ENCODE measurements at places on chromosomes 11 and 22.

DNA sequence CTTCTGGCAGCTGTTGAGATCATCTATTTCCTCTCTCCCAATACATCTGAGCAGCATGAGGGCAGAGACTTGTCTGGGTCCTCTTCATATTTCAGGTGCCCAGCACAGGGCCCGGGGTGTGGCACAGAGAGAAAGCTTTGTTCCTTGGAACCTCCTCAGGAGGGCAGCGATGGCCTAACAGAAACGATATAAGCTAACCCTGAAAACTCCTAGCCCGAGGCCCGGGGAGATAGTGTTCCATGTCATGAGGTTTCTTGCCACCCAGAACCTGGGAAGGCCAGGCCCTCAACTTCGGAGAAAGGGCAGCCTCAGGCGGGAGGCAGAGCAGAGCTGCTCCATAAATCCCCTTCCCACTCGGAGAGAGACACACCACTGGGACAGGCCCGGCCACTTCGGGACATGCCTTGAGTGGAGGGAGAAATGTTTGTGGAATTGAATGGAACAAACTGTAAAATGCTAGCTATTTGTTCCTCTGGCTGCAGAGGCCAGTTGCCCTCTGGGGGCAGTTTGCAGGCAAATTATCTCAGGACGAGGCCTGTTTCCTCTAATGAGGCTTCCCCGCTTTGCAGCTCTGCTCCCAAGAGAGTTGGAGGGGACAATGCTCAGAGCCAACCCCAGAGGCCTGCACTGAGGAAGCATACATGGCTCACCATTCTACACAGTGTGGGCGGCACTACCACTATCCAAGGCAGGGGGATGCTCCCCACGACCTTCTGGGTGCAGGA, 11.6 kb downstream of the ARRB1 start:
- DNase-seq, result no peak

DNA sequence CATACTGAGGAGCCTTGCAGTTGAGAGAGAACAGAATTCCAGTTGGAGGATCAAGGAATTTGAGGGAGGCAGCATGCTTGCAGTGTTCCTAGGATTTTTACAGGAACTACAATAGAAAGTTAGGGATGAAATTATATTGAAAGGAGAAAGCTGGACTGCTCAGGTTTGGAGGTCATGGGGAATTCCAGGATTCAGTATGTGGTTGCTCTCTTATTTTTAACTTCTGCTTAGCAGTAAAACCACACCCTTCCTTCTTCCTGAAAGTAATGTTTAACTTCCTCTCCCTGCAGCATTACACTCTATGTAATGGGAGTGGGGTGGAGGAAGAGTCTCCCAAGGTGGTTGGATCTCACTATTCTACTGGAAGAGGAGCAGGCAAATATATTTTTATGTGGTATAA, 31.3 kb downstream of the CTNND1 start:
- DNase-seq, result no peak

DNA sequence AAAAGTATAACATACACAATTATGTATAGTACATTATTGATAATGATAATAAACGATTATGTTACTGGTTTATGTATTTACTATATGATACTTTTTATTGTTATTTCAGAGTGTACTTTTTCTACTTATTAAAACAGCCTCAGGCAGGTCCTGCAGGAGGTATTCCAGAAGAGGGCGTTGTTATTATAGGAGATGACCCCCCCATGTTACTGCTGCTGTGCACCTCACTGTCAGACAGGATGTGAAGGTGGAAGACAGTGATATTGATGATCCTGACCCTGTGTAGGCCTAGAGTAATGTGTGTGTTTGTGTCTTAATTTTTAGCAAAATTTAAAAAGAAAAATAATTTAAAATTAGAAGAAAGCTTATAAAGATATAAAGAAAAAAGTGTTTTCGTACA, 57.6 kb downstream of the REXO2 start:
- DNase-seq, result no peak

- no peak for DNase-seq
These were observed 172.1 kb downstream of the DYNC2H1 start for GRCh38 chr11:103281301-103281700.

DNA sequence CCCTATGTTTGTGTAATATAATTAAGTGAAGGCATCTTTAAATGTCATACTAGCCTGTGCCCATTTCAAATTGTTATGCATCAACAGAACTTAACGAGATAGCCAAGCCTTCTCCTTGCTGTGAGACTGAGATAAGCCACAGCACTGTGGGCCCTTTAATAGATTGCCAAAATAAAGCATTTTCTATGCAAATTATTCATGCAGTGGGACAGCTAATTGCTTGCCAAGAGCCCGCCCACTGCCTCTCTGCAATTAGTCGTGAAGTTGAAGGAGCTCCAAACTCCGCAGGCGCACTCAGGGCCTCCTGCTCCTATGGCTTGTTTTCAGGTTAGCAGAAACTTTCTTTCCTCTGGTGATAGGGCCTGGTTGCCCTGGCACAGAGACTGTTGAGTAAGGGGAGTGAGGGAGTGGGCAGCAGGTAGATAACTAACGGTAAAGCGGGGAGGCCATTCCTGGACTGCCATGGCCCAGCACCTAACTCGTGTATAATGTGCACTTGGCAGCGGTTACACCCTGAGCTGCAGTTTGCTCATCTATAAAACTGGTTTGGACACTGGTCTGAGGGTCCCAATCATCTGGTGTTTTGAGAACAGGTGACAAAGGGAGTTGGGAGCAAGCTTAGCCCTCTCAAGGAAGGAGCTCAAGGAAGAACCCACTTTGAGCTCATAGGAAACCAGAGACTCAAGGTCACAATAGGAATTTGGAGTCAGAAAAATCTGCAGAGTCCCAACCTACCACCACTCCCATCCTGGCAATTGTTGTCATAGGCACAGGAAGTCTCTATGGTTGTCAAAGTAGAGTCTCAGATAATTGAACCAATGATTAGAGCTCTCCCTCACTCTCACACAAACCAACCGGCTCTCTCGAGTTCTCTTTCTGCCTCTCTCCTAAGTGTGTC, 33.9 kb upstream of the RIC3 start:
- no peak for DNase-seq

GRCh38 chr11:75338516-75339208, 12.8 kb downstream of the ARRB1 start:
- DNase-seq, result no peak
